ENCODE measurements at places on chromosomes 16 and 17.

GRCh38 chr16:80045861-80046260 is 445.3 kb upstream of the MAF start:
- DNase-seq = no peak

DNA sequence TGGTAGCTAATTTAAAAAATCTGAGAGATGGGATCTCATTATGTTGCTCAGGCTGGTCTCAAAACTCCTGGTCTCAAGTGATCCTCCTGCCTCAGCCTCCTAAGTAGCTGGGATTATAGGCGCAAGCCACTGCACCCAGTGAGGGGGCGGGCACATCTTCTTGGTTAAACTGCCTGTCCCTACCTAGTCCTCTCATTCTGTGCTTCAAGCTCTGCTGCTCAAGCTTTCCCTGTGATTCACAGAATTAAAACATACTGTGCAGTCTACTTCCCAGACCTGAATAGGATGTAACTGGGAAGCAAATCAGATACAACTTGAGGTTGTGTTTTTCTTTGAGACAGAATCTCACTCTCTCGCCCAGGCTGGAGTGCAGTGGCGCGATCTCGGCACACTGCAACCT is 2.3 kb downstream of the MRPL38 start:
- no peak for DNase-seq

GRCh38 chr17:81165246-81166032 is at the start of gene PVALEF:
PVALEF (plus strand) TSS chr17:81165507; CDS start chr17:81181227, 15,720 bp downstream.
- DNase-seq = no peak

DNA sequence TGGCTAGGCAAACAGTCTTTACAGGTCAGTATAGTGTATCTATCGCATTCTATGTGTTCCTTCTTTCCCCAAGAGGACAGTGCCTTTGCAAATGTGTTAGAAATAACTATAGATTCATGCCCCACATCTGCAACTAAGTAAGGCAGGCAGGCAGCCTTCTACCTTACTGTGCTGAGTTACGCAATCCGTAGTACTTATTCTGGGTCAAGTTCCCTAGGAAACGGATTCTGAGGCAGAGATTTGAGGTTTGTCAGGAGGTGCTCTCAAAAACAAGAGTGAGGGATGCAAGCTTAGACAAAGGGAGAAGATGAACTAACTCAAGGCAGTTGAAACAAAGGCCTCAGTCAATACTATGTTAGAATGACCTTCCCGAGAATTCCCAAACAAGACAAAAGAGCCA is 12.7 kb upstream of the ANKFY1 start:
- no peak for DNase-seq

- no peak for DNase-seq
These were observed 1.5 kb upstream of the MARCHF10 start for GRCh38 chr17:62809656-62810055.

- no peak for DNase-seq
These were observed 332.2 kb upstream of the KIF2B start for GRCh38 chr17:53490447-53490968.

All from right lung (tissue), 10 donors.